ENCODE measurements at places on chromosomes 5 and 9.

DNA sequence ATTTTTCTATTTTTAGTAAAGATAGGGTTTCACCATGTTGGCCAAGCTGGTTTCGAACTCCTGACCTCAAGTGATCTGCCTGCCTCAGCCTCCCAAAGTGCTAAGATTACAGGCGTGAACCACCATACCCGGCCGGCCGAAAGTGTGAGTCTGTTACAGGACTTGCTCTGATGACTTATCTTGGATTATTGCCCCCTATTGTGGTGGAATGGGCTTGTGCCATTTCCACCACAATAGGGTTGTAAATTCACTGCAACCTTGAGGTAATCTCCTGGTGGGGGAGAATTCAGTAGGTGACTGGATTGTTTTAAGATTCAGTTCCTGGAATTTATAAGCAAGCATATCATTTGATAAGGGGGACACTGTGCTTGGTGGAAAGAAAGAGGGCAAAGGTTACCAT is 15.0 kb upstream of the HMGCR start:
- no peak for DNase-seq

DNA sequence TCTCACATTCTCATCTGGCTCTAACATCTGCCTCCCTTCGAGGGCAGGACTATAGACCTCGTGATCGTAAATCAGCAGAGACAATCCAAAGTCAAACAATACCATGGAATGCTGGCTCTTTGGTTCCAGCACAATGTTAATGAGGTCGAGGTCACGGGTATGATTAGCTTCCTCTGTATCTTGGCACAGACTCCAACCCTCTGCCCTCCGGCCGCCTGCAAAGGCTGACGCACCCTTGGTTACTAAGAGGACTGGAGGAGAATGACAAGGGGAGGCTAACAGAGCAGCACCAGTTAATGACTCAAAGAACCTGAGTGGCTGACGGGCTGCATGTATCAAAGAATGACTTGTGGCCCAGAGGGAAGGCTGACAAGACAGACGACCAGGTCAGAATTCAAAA is 10.1 kb downstream of the LHFPL2 start:
- no peak for DNase-seq

DNA sequence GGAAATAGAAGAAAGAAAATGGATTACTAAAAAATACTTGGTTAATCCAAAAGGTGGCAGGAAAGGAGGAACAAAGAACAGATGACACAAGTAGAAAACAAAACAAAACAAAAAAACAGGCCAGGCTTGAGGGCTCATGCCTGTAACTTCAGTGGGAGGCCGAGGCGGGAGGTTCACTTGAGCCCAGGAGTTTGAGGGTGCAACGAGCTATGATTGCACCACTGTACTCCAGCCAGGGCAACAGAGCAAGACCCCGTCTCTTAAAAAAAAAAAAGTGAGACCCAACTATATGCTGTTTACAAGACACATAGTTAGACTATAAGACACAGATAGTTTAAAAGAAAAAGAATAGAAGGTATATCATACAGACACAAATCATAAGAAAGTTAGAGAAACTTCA is 59.5 kb downstream of the AK8 start:
- DNase-seq, result no peak

GRCh38 chr9:131708226-131709002 is 31.5 kb downstream of the RAPGEF1 start:
- DNase-seq, result no peak

- DNase-seq, result no peak
These were observed 198.0 kb downstream of the MED10 start for GRCh38 chr5:6180231-6180872.

GRCh38 chr5:88948746-88949600 is 66.0 kb upstream of the MEF2C start:
- no peak for DNase-seq

DNA sequence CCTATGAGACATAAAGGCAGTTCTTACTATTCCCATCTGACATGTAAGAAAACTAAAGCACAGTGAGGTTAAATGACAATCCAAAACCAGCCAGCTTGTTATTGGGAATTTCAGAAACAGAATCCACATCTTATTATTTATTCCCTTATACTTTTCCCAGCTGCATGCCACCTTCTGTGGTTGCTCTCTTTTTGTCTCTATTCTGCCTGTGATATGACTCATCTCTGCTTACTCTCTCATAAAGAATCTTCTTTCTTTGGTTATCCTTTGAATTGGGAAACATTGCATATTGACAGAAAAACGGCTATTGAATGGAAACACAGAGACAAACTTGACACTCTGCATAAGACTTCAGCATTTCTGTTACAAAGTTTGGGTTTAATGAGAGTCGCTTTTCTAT is 183.2 kb downstream of the TLR4 start:
- no peak for DNase-seq

DNA sequence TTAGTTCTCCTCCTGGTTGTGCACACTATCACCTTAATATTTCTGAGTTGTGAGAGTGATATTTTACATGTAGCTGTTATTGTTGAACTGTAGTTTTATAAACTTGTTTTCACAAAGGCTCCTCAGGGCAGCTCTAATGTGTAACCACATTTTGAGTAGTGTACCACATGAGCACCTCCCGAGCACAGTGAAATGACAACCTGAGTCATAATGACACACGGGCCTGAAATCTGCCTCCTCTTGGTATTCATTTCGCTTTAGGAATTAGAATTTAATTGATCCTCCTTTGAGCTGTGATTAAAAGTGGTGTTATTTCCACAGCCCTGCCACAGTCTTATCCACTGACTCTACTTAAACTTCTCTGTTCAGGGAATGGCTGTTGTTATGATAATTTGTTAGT is 7.9 kb downstream of the MTRR start:
- DNase-seq, result no peak

DNA sequence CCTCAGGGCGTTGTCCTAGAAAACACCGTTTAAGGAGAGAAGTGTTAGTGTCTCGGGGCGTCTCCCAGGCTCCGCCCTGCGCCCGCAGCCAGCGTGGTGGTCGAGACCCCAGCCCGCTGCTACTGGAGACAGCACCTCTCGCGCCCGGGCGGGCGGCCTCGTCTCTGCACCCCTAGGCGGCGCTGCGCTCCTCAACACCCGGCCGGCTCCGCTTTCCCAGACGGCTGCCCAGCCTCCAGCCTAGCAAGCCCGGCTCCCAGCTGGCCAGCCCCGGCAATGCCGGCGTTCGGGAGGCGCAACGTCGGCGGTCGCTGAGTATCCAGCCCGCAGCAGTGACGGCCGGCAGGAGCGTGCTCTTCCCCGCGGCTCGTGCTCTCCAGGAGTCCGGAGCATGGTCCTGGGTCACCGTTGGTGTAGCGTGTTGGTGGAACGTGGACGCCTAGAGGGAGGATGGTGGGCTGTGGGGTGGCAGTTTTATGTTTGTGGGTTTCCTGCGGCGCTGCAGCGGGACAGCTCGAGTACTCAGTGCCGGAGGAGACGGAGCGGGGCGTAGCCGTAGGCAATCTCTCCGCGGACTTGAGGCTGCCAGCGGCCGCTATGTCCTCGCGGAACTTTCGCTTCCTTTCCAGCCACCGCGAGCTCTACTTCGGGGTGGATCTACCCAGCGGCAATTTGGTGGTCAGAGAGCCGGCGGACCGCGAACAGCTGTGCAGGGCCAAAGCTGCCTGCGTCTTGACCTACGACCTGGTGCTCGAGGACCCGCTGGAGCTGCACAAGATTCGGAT is 536 bp downstream of the PCDHAC1 start:
- DNase-seq, result no peak

DNA sequence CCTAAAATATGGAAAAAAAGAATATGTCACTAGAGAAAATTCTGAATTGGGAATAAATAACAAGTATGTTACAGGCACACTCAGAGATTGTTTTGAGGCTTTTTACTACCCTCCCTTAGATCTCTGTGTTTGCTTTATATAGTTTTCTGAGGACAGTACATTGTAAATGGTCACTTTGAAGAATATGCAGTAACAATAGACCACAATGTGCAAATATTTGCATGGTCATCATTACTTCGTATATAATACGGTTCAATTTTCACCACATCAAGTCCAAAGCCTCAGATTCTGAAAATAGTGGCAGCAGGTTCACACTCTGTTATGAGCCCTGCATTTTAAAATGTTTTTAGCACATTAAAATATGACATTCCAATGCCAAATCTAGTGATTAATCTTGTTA is 238.6 kb downstream of the ADAMTS6 start:
- no peak for DNase-seq

DNA sequence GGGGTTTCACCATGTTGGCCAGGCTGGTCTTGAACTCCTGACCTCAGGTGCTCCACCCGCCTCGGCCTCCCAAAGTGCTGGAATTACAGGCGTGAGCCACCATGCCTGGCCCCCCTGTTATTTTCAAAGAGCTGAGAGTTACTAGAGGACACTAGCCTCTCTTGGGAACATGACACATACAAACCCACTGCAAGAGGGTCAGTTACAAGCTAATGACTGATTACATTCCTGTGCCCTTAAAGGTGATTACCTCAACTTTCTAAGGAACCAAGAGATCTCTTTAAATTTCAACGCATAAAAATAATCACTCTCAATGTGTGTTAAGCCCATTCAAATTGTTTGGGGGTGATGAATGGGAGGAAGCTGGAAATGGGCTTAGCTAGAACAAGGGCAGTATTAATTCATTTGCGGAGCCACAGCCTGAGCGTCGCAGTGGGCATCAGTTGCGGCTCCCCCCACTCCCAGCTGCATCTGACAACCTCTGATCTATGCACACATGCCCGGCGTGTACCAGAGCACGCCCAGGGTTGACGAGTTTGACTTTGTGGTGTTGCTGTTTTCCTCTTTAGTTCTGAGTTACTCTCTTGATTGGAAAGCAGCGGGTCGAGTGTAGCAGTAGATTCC is 146.9 kb downstream of the GOLPH3 start:
- DNase-seq, result no peak

- DNase-seq, result no peak
These were observed 6.2 kb downstream of the SURF2 start for GRCh38 chr9:133362359-133363044.

DNA sequence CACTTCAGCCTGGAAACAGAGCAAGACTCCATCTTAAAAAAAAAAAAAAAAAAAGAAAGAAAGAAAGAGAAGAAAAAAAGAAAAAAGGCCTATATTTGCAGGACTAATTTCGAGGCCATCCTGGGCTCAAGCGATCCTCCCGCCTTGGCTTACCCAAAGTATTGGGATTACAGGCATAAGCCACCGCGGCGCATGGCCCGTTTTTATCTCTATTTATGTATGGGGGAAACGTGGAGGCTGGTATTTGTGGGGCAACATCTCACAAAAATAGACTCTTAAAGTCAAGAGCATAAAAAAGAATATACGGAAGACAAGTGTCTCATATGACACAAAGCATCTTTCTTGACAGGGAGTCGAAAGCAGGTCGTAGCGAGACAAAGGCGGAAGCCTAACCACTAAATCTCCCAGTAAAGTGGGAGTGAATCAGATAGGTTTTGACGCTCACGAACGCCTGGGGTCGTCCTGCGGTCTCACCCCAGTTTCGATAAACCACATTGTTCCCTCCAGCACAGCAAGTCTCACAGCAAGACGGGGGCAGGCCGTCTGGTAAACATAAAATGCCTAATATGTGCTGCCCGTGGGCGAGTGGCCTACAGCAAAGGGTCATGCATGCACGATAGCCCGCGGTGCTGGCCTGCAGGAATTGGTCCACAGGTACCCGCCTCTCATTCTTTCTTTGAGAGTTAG is 1.8 kb upstream of the TRIM41 start:
- DNase-seq, result no peak

- DNase-seq, result no peak
These were observed 44.7 kb upstream of the PHYKPL start for GRCh38 chr5:178277346-178277745.

- no peak for DNase-seq
These were observed 61.6 kb downstream of the SETX start for GRCh38 chr9:132293145-132293721.

DNA sequence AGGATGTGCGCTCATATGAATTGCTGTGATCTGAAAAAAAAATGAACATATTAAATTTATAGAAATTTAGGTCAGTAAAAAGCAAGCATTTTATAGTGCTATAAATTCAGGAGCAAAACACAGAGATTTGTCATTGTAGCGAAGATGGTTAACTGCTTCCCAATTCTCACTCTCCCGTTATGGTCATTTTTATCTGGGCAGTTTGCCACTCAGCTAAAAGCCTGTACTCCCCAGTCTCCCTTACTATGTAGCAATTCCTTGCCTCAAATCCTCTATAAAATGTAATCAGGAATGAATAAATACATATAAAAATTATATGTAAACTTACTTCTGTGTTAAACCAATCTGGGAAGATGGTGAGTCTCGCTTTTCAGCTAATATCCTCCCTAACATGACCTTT is 471.5 kb downstream of the HINT1 start:
- DNase-seq, result no peak

DNA sequence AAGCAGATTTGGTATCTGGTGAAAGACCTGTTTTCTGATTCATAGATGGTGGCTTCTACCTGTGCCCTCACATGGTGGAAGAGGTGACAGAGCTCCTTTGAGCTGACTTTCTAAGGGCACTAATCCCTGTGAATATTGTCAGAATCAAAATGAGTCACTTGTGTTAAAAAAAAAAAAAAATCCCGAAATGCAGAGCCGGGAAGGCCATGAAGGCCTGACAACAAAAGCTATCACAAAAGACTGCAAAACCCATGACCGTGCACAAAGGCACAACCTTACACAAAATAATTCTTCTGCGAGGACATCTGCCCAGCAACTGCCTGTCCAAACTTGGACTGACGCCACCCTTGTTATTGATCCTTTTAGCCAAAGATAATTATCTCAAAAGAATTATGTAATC is 19.6 kb upstream of the UBTD2 start:
- no peak for DNase-seq

- no peak for DNase-seq
These were observed 503 bp downstream of the SEMA4D start for GRCh38 chr9:89497257-89497963.

DNA sequence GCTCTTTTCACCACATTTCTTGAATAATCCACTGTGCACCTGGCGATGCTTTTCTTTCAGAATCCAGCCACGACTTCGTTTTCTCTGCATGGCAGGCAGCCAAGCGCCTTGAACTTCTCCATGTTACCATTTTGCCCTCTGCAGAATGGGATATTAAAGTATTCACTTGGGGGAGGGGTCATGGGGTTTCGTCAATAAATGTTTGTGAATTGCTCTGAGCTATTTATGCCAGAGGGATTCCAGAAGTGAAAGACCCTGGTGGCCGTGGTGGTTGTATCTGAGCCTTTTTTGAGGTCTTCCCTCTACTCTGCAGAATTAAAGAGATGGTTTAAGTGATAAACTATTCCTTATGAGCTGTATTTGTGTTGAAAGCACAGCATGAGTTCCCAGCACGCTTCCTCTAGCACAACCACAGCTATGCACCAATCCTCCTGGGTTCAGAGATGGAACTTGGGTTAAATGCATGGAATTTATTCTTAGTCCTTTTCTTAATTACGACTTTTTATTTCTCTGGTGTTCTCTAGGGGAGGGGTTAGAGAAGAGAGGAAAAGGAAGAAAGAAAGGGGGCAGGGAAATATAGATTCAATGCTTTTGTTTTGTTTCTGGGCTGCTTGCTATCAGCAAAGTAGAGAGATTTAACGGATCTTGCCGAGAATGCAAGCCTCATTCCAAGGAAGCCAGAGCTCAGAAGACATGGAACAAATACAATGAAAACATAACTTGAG is 478.2 kb upstream of the TNC start:
- no peak for DNase-seq

- DNase-seq, result no peak
These were observed 85.7 kb upstream of the NIPBL start for GRCh38 chr5:36790847-36791246.
